Activated naive CD4-positive, alpha-beta T cell (primary cell): ENCODE measurements at places on chromosomes 4 and X.

- DNase-seq: no peak
Observed at GRCh38 chr4:15901998-15902397, 36.5 kb downstream of the FGFBP1 start.

- no peak for DNase-seq
Observed at GRCh38 chr4:8540991-8541390, 39.2 kb upstream of the GPR78 start.

DNA sequence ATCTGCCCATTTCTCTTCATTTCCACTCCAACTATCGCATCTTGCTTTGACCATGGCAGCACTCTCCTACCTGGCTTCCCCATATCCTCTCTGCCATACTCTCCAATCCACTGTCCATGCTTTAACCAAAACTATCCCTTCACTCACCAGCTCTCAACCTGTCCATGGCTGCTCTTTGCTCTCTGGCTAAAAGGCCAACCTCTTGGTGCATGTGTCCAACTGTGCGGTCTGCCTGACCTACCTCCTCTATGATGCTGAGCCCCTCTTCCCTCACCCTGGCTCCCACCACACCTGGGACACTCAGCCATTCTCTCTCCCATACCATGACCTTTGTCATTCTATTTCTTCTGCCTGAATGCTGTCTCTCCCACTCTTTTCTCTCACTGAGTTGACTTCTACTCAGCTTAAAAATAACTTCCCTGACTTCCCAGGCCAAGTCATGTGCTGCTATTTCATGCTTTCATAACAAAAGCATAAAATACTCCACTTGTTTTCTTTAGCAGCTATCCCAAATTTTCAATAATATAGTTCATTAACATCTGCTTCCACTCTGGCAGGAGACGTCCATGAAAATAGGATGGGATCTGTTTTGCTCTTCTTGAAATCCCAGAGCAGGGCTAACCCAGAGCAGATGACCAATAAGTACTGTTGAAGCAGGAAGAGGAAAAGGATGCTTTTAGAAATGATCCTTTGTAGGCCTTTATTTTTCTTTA lies 29.8 kb upstream of the KLF3 start:
- no peak for DNase-seq

DNA sequence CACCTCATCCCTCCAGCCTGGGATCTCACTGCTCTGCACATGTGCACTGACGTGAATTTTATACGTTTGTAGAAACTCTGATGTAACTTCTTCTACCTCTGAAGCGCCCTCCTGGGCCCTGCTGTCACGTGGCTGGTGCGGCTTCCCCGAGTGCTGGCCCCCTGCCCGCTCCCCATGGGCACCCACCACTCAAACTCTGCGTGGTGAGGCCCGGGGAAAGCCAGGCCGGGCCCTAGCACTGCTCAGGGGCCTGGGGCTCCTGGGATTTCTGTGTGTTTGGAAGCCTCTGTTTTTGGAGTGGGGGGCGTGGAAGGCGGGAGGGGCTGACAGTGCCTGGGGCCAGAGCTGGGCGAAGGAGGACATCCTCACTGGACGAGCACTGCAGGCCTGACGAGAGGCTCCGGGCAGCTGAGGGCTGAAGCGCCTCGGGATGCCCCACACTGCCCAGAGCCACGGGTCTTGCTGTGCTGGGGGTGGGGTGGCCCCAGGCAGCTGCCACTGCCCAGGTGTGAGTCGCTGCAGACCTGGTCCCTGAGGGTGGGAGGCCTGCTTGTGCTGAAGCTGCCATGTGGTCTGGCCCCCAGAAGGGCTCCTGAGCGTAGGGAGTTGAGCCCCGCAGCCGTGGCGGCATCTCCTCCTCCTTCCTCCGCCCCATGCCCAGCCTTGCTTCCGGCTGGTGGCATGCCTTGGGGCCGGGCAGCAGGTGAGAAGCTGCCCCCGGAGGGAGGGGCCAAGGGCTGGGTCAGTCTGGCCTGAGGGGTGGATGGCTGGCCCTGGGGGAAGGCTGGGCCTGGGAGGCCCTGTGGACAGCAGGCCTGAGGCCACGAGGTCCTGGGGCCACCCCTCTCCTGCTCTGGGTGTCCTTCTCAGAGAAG lies 7.7 kb downstream of the NAT8L start:
- no peak for DNase-seq

GRCh38 chrX:130669233-130669632 lies 233.8 kb downstream of the ENOX2 start:
- DNase-seq: no peak

DNA sequence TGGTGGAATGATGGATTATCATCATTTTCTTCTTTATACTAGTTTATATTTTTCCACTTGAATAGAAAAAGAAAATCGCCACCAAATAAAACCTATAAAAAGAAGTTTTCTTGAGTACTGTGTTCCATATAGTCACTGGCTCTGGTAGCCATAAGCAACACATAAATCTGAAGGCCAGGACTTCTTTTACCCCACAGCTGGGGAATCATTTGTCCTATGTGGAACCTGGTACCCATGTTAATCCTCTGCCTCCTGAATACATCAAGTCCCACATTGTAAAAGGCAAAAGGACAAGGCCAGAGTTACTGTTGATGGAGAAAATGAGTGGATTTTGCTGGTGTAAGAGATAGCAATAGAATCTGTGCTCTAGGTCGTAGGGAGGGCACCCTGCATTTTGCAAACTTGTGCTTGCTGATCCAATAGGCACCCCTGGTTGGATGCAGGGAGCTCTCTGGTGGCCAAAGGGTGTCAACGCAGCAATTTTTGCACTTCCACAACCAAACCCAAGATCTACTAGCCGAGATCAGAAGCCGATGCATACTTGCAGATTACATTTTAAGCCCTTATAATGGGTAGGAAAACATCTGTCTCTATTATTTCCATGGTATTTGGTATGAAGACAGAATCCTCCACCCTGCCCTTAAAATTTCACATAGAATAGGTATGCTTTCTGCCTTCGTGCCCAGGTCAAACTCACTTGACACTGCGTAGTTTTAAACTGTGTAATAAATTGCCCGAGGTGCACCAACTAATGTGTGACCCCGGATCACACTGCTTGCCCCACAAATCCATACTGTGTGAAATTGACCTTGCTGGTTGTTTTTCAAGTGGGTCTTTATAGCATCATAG lies 146.2 kb upstream of the SCML1 start:
- DNase-seq: no peak

DNA sequence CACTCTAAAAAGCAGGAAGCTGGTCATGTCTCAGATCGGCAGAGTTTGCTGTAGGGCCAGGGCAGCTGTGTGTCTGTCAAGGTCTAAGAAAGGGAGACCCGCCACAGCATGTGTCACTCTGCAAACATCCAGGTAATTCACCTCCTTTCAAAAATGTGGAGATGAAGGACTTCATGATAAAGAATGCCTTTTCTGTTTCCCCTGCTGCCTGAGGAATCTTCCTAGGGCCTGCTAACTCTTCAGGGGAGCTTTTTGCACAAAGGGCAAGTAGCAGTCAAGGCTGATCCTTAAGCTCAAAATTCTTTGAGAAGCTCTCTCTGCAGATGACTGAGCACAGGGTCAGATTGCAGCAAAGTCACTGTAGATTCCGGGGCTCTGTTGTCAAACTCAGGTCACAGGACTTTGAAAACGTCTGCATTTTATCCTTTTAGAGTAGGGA lies 21.1 kb downstream of the RASL11B start:
- DNase-seq: no peak

DNA sequence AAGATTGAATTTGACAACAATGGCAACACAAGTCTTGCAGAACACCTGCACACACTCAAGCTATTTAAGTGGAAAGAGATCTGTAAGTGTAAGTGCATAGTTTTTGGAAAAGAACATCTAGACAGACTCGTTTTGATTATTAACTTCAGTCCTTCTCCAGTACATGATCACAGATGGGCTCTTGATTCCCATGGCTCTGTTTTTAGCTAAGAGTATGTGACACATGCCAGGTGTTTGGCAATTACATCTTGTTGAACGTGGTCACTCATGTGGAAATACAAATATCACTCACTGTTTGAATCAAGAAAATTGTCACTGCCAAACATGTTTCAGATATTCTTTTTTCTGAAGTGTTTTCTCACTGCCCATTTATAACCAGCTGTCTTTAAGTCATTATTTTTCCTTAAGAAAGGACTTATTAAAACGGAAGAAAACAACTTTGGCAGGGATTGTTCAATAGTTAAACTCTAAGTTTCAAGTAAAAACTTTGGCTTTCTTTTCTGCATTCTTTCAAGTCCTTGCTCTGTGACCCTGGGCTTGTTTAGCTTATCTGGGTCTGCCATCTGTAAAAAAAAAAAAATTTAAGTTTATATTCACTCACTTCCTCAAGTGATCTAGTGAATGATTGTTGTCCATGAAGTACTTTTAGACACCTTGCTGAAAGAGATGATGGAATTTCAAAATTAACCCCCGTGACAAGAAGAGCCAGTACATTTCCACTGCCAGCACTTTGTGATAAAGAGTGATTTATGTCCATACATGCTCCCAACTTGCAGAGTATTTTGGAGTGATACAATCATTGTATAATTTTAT lies 125.4 kb downstream of the ATXN3L start:
- no peak for DNase-seq

- no peak for DNase-seq
Observed at GRCh38 chrX:132968296-132968949, 10.0 kb upstream of the HS6ST2 start.

DNA sequence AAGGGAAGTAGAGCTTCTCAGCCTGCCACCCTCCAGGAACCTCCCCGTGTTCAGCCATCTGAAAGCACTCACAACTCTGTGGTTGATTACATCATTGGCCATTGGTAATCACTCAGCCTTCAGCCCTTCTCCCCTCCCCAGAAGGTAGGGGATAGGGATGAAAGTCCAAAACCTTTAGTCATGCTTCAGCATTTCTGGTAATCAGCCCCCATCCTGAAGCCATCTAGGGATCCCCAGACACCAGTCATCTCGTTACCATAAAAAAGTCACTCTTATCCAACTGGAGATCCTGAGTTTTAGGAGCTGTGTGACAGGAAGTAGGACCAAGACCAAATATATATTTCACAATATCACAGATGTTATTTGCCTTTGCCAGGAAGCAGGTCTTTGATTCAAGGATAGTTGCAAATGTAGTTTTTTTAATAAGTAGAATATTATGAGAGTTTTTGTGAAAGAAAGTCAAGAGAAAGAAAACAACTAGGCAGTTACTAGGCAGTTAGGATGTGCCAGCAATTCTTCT lies 364.6 kb upstream of the NOCT start:
- no peak for DNase-seq

DNA sequence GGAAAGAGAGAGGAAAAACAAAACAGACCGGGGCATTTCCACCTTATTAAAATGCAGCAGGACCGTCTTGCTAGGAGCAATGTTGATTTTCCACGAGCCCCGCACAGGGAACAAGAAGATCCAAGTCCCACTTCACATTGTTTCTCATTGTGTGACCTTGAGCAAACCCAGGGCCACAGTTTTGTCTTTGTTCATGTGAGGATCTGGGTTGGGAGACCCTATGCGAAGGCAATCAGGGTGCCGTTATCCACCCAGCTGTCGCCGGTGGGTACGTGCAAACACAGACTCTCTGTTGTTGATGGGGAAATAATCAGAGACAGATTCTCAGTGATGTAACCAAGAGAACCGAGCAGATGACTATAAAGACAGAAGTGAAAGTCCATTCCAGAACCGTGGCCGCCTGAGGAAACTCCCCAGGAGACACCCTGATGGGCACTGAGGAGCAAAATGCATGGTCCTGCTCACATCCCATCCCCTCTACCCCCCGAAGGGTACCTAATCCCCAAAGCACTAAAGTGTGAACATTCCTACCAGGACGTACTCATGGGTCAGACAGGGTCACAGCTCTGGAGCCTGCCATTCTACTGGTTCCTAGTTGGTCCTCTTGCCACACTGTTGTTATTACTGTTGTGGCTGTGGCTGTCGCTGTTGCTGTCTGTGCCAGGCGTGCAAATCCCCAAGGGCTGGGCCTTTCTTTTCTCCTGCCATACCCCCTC lies 102.7 kb upstream of the RBPJ start:
- DNase-seq: no peak

GRCh38 chrX:12076046-12076445 lies 62.2 kb upstream of the FRMPD4 start:
- no peak for DNase-seq

DNA sequence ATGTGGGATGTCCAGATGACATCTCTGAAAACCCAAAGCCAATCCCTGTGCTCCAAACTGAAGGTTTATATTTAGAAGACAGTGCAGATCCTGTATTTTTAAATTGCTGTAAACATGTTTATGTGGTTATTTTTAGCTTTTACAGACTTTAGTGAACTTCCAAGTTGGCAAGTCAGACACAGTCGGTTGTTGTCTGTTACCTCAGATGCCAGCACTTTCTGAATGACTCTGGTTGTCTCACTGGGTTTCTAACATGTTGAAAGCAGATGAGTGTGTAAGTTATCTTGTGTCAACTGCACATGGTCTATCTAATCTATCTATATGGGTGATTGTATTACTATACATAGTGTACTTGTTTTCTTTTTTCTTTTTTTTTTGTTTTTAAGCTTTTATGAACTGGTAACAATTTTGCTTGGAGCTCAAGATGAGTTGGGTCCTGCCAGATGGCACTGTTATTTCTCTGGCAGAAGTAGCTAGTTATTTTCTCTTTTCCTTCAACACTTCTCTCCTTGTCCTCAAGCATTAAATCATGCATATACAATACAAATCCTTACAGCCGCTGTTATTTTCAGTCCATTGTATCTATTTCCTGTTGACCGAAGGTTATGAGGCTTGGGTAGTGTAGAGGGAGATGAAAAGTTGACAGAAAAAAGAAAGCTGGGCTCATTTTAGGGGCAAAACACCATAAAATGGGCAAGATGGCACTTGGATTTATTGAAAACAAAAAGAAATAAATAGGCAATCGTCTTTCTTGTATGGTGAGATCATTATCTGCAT lies 66.3 kb downstream of the GAB1 start:
- no peak for DNase-seq

- DNase-seq: no peak
Observed at GRCh38 chr4:138775489-138775888, 240.1 kb upstream of the NOCT start.

DNA sequence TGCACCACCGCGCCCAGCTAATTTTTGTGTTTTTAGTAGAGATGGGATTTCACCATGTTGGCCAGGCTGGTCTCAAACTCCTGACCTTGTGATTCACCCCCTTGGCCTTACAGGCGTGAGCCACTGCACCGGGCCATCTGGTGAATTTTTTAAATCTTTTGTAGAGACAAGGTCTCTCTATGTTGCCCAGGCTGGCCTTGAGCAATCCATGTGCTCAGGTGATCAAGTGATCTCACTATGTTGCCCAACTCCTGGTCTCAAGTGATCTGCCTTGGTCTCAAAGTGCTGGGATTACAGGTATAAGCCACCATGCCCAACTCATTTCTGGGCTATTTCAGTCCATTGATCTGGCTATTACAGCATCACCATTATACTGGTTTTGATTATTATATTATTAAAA lies 22.2 kb upstream of the GALNT7 start:
- DNase-seq: no peak

DNA sequence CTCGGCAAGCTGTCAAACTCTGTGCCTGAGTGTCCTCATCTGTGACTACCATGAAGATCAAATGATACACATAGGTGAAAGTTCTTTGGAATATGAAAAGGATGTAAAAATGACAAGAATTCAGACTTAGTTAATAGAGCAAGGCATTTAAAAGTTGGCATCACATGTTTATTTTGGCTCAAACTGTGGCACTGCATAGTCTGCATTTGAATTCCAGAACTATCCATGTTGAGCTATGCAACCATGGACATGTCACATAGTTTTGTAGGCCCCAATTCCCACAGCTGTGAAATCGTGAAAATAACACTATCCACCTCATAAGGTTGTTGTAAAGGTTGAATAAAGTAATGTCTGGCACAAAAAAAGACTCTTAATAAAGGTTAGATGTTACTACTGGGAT lies 33.9 kb downstream of the AFF2 start:
- DNase-seq: no peak

- DNase-seq: no peak
Observed at GRCh38 chr4:161172396-161173026, 991.3 kb downstream of the FSTL5 start.
